ENCODE measurements at places on chromosomes 1 and 21.

GRCh38 chr1:152520561-152521090 is 6.3 kb downstream of the CRCT1 start:
- DNase-seq, result no peak

GRCh38 chr1:42815941-42816584 is 859 bp upstream of the ERMAP start:
- no peak for DNase-seq

- DNase-seq, result no peak
Observed at GRCh38 chr1:84972377-84972987, 24.4 kb downstream of the MCOLN2 start.

DNA sequence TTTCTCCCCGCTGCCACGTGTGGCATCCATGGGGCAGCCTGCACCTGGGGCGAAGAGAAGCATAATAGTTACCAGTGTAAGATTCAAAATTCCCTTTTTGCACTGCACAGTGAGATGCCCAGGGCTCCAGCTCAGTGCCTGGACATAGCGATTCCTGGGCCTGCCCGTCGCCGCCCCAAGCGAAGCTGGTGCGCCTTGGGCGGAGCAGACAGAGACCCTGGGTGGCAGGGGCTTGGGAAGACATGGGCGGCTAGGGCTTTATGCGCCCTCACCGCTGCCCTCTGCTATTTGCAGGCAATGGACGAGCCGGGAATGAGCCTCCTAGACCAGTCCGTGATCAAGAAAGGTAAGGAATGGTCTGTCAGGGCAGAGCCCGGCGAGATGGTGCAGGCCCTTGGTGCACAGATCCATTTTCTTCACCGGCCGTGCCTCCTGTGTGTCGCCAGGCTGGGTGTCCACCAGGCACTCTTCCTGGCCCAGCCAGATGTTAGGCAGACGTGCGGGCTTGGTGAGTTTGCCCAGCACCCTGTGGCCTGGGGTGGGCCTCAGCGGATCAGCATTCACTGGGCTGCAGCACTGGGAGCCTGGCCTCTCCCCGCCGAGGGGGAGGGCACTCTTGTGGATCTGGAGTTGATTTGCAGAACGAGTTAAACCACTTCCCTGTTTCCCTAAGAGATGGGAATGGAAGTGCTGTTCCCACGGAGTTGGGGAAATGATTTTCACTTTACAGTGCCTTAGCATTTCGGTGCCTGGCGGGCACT is 1.7 kb downstream of the TFAP2E start:
- no peak for DNase-seq

- DNase-seq, result no peak
Observed at GRCh38 chr1:8547791-8548190, 229.9 kb downstream of the SLC45A1 start.

GRCh38 chr1:56401191-56401590 is 178.2 kb downstream of the PLPP3 start:
- no peak for DNase-seq

DNA sequence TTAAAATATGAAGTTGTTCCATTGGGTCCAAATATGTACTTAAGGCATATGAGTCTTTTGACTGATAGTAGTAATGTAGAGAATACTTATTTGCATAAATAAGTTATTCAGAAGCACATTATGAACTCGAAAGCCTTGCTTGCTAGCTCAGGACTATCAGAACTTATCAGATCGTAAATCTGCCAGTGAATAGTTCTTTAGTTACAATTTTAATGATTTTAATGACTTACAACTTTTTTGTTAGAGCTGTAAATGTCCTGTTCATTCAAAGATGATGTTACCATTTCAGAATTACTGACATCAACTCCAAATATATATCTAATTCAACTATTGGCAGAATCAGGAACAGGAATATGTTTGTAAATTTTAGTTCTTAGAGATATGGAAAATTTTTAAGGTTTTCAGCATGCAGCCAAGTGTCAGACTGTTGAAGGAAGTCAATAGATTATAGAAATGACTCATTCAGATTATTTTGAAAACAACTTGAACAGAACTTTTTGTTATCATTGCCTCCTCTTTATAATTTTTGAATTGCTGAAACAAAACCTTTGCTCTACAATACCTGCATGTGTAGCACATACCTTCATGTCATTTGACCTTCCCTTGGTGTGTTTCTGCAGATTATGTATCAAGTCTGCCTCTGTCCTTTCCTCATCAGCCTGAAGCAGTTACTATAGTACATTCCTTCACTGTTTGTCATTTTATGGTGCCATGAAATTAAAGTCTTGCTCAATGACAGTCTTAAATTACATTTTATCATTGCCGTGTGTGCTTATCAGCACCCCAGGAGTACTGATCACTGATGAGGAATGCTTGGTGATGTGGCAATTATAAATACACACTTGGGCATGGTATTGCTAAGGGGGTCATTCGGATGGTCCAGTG is 44.9 kb downstream of the LRRC8D start:
- DNase-seq, result no peak

GRCh38 chr21:42112238-42112637 is 41.1 kb downstream of the UMODL1 start:
- DNase-seq, result no peak

- no peak for DNase-seq
Observed at GRCh38 chr1:70499695-70500094, 88.6 kb downstream of the CTH start.

DNA sequence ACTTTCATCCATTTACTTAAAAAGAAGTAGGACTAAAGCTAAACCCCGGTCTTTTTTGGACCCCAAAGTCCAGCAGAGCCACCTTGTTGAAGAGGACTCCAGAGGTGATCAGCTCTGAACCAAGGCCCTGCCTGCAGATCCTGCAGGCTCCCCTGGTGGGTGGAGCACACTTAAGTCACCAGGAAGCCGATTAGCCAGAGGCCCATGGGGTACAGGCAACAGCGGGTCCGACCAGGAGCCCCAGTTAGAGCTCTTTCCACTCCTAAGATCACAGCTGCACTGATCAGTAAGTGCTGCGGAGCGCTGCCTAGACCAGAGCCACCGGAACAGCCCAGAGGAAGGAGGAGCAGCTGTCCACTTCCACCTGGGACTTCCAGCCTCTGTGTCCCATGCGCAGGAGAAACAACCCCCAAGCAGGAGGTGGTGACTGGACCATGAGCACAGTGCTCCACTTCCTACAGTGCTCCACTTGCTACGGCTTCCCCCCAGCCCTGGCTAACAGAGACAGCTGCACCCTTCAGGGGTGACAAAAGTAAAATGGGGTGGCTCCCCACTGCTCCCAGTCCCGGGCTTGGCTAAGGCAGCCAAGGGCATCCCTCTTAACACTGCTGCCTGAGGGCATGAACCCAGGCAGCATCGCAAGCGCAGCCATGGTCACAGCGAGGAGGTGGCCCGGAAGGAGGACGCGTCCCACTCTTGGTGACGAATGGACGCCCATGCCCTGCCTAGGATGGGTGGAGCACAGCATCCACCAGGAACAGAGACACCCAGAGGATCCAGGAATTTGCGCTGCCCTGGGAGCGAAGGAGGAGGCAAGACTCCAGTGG is 58.0 kb downstream of the NPHP4 start:
- DNase-seq, result no peak

- no peak for DNase-seq
Observed at GRCh38 chr21:38759413-38759812, 46.3 kb upstream of the ETS2 start.

Measured in fibroblast of skin of left biceps (primary cell).